ENCODE measurements at places on chromosomes 1 and 21.

DNA sequence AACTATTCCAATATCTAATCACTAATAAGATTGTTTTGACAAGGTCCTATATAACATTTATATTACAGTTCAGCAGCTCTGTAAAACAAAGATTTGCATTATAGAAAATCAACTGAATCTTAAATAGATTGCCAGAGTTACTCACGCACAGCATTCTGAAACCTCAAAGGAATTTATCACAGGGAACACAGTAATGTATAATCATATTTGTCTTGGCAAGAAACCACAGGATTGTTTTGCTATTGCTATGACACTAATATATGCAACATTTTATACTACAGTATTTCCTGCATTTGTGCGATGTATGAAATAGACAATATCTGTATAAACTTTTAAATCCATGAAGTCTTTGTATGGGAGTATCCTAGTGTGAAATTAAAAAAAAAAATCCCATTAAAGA, 101.4 kb downstream of the PLPPR5 start:
- DNase-seq, result no peak

DNA sequence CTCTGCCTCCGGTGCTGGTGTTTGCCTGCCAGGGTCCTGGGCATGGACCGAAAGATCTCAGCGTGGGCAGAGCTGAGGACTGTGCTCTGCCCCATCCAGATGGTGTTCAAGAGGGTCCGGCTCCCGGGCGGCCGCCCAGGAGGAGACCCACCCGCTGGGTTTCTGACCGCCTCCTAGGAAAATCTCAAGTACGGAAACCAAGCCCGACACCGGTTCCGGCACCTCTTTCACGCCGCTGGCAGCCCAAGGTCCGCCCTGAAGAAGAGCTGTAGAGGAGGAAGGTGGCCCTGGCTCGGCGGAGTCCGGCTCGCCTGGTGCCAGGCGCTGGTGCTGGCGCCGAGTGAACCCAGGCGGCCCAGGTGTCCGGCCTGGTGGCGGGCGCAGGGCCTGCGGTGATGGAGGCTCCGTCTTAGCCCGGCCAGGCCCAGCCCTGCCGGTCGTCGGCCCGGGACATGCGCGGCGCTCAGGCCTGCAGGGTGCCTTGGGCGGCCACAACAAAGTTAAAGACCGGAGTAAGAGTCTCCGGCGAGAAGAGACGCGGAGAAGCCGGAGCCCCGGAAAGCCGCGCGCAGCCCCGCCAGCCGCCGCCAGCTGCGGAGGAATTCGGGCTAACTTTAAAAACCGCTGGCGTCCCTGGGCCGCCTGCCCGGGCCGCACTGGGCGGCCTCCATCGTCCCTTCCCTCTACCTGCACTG, 1.5 kb downstream of the GRIK3 start:
- DNase-seq, result no peak

DNA sequence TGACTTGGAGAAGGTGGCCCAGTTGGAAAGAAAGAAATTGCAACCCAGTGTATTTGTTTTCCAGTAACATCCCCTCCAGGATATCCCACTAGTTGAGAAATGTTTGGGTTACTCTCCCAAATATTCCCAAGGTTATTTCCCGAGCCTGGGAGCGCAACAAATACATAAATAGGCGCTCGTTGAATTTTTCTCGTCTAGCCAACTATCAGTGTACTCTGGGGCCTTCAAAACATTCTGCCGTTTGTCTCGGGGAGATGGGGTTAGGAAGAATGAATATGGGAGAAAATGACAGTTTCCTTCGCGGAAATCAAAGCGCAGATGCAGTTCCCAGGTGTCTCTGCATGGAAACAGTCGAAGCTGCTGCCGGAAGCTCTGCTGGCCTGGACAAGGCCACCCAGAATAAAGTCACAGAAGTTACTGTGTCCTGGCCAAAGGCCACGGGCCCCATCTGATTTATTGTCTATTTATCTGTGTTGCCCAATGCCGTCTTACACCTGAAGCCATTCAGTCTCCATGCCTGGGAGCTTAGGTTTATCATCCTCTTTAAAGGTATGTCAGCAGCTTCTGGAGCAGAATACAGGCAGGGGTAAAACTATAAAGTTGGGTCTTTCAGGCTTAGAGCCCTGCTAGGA, 1.0 kb downstream of the C1orf115 start:
- no peak for DNase-seq

DNA sequence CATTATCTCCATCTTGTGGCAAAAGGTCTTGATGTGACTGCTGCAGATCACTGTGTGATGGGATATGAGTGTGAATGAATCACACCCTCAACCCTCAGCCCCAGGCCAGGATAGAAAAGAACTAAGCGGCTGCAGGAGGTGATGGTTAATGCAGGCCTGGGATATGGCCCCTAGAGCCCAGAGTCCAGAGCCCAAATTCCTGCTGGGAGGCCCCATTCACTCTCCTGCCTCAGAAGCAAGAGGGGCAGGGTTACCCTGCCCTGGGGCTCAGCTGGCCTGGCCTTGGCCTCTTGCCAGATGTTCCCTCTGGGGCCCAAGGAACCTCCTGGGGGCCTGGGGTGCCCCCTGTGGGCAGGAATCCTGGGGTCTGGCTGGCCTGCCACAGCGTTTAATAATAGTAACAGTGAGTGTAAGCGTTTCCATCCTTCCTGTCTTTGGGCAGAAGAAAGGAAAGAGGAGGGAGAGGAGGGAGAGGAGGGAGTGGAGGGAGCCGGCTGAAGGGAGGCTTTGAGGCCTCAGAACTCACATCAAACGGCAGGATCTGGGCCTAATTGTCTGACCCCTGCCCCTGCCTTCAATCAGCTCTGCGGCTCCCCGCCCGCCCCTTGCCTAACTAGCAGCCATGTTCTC, 26.2 kb downstream of the DMAP1 start:
- no peak for DNase-seq

GRCh38 chr1:159838715-159839114, 12.0 kb downstream of the SLAMF8 start:
- DNase-seq, result no peak

DNA sequence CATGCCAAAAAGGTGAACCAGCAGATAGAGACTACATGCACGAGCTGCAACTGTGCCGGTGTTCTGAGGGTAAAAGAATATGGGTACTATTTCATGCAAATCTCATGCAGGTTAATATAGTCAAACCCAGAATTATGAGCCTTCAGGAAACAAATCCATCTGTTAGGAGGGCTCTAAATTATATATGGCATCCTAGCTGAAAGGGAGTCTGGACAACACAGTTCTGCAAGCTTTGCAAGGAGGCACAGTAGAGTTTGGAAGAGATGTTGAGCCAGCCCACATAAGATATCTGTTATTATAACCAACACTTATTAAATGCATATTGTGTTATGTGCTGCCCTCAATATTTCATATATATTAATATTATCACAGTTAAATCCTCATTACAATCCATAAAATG, 50.5 kb upstream of the PALMD start:
- DNase-seq, result no peak

DNA sequence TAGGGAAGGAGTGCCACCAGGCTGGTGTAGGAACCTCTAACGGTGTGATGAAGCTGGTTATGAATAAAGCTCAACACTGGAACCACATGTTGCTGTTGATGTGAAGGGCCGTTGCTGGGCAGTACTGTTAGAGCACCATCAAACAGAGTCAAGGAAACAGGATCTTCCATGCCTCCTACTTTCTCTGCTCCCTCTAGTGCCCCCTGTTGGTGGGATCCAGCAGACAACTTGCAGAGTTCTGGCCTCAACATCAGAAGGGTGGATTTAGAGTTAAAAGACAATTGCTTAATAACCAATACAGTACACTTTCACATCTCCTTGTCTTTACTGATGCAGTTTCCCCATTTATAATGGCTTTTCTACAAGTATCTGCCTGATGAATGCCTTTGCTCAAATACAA, 336.4 kb downstream of the NTNG1 start:
- DNase-seq, result no peak

GRCh38 chr1:234936612-234937389, 191.8 kb downstream of the TOMM20 start:
- DNase-seq, result no peak

DNA sequence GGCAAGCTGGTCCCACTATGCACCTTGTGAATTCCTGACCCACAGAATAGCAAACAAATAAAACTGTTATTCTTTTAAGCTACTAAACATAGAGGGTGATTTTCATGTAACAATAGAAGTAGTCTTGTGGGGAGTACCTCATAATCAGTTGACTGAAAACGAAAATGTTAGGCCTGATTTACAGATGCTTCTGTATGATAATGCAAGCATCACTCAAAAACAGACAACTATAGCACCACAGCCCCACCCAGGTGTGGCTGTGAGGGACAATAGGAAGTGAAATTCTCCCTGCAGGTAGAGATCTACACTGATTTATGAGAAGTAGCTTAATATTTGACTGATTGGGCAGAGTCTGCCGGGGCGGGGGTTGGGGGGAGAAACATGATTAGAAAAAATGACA, 26.5 kb upstream of the KRTAP19-8 start:
- no peak for DNase-seq

- no peak for DNase-seq
These were observed 205.8 kb downstream of the ZNF326 start for GRCh38 chr1:90200646-90201205.

GRCh38 chr1:2611621-2612437, 21.0 kb downstream of the MMEL1 start:
- no peak for DNase-seq

- DNase-seq, result no peak
These were observed 9.7 kb downstream of the BATF3 start for GRCh38 chr1:212689758-212690529.

DNA sequence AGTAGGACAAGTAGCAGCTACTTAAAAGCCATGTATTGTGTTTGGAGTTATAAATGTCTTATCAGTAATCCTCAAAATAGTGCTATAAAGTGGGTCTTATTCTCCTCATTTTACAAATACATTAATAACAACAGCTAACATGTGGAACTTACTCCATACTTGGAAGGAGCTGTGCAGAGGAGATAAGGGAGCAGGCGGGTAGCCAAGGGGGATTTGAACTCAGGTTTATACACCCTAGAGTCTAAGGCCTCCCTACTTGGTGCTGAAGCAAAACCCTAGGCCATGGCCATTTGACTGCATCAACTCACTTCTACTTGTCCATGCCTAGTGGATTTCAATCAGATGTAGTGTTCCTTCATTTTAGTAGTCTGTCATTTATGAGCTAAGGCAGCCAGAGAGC, 72.1 kb downstream of the LMO4 start:
- no peak for DNase-seq

GRCh38 chr1:26351590-26352337, 2.2 kb downstream of the CRYBG2 start:
- no peak for DNase-seq

- no peak for DNase-seq
These were observed 23.3 kb upstream of the ARTN start for GRCh38 chr1:43910343-43910742.

DNA sequence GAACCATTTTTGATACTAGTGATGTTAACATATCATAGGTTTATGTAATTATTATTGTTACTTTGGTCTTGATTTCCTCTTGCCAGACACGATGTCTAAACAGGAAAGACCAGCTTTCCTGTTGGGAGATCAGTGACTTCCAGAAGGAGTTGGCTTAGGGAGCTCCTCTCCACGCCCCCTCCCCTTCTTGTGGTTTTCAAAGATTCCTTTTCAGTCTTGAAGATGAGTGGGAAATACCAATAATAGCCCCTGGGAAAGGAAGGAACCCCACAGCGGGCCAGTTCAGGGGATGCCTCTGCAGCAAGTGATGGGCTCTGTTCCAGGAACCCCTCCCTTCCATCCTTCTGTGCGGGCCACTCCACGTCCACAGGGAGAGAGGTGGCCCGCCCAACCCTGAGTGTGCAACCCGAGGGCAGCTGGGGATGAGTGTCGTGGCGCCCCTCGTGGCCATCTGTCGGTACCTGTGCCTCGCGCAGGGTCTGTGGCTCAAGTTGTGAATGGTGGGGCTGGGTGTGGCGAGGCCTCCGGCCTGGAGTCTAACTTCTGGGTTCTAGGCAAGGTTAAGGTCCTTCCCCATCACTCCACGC, 65.7 kb downstream of the TLR5 start:
- DNase-seq, result no peak

- no peak for DNase-seq
These were observed 6.0 kb upstream of the LCE1F start for GRCh38 chr1:152768847-152769533.

GRCh38 chr1:232624546-232625281, 5.2 kb downstream of the SIPA1L2 start:
- DNase-seq, result no peak

- DNase-seq, result no peak
These were observed 34.6 kb downstream of the DNTTIP2 start for GRCh38 chr1:93844262-93845045.

DNA sequence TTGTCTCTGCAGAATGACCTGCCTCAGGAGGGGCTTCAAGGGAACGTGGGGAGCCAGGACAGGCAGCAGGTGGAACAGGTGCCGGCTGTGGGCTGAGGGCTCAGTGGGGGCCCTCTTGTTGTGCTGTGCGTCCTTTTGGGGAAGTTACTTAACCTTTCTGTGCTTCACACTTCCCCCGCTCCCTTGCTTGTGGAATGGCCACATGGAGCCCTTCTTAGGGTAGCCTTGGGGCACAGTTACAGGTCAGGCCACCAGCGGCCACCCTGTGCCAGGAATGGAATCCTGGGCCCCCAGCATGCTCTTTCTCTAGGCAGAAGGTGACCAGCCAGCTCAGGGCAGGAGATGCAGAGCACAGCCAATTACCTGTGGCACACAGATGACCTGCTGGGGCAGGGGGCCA, 2.6 kb downstream of the IKBKE start:
- DNase-seq, result no peak

- DNase-seq, result no peak
These were observed 30.7 kb upstream of the IGSF5 start for GRCh38 chr21:39714331-39714730.
